ENCODE measurements at places on chromosomes 4 and X.

GRCh38 chr4:107999932-108000539, 10.3 kb downstream of the HADH start:
- DNase-seq = no peak

DNA sequence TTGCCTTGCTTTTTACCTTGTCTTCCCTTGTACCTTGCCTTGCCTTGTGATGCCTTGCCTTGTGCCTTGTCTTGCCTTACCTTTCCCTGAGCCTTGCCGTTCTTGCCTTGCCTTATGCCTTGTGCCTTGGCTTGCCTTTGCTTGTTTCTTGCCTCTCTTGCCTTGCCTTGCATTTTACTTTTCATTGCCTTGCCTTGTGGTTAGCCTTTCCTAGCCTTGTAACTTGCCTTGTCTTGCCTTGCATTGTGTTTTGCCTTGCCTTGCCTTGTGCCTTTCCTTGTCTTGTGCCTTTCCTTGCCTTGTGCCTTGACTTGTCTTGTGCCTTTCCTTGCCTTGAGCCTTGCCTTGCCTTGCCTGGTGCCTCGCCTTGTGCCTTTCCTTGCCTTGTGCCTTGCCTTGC, 84.6 kb downstream of the TAB3 start:
- no peak for DNase-seq

- DNase-seq = no peak
Observed at GRCh38 chr4:70915874-70916559, 13.8 kb downstream of the MOB1B start.

GRCh38 chr4:24511371-24512063, 72.8 kb downstream of the DHX15 start:
- no peak for DNase-seq

DNA sequence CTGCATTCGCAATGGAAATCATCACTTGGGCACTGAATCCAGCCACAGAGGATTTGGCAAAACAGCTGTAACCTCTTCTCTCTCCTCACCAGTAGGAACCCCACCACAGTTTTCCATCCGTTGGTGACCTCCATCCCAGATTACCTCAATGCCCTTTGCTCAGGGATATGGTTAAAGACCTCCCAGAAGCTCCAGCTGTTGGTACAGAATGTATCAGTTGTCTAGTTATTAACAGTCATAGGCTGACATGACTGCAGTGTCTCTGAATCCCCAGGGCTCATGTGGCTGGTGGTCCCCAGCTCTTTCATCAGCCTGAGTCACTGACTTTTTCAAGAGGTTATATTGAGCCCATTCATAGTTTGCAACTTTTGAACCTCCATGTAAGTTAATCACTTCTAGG, 189.8 kb upstream of the HHIP start:
- DNase-seq = no peak

- DNase-seq = no peak
Observed at GRCh38 chrX:130869239-130869638, 33.8 kb downstream of the ENOX2 start.

DNA sequence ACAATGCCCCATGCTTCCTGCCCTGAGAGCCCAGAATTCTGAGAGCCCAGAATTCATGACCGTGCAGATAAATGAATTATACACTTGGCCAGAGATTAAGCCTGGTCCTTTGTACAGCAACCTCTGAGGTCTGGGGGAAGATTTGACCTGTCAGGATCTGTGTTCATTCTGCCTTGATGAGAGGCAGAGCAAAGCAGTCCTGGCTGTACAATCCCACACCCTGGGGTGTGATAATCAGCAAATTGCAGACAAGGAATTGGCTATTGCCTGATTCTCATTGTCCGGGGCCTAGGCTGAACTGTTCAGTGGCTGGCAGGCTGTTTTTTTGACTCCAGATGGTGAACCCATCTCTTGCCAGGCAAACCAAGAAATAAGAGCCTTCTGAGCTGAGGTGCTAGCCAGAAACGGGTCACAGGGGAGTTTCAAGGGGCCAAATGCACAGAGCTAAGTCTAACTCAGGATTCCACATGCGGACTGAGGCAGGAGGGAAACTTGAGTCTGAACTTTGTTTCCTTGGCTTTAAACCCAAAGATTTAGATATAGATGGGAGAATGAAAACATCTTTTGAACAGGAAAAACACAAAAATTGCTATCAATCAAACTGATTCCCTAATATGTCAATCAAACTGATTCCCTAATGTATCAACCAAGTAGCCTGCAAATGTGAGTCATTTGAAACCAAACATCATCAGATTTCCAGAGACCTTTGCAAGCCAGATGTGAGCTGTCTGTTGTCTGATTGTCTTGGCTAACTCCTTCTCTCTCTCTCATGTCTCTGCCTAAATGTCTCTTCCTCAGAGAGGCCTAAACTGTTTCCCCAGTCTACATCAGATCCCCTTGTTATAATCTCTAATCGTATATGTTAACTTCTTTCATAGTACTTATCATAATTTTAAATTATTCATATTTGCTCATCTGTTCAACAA, 159.3 kb downstream of the ATG4A start:
- no peak for DNase-seq

GRCh38 chr4:40238008-40238699, 41.3 kb downstream of the RHOH start:
- no peak for DNase-seq

GRCh38 chr4:154125340-154125739, 336.5 kb upstream of the SFRP2 start:
- no peak for DNase-seq

Measured in stimulated activated CD8-positive, alpha-beta memory T cell treated with anti-CD3 and anti-CD28 coated beads, Interleukin-15, amount 100 ng/mL, for 4 hours (primary cell).